A673 (cell line): ENCODE measurements at places on chromosomes 4 and X. TPM values are rescaled to one million over a fixed set of nuclear protein-coding genes. Genes with fewer than 3 reads are reported as not detected.

SOX3 gene
- not detected in 2 replicates for total RNA-seq

- no peak for DNase-seq
Measured at GRCh38 chr4:8557151-8558076, 22.8 kb upstream of the GPR78 start.

GRCh38 chrX:23334848-23335599, at the start of gene PTCHD1:
TSS of gene PTCHD1 (plus strand) at chrX:23334849. CDS start at chrX:23334876, 27 bp downstream.
- no peak for DNase-seq

- no peak for DNase-seq
Measured at GRCh38 chr4:40991908-40992307, 222.4 kb downstream of the APBB2 start.

- DNase-seq = peak; percentile 78
Measured at GRCh38 chr4:152679414-152680281, at the start of gene TMEM154. TSS of gene TMEM154 (minus strand) at chr4:152679997. CDS start at chr4:152679933, 64 bp downstream.

DUX4 gene
- not detected in 2 replicates for total RNA-seq
